ENCODE measurements at places on chromosomes 3 and 15.

GRCh38 chr3:9101286-9101685 lies 138.0 kb upstream of the RAD18 start:
- peak; percentile 81 for DNase-seq

GRCh38 chr3:10253731-10254130 lies 5.5 kb downstream of the TATDN2 start:
- DNase-seq: no peak

DNA sequence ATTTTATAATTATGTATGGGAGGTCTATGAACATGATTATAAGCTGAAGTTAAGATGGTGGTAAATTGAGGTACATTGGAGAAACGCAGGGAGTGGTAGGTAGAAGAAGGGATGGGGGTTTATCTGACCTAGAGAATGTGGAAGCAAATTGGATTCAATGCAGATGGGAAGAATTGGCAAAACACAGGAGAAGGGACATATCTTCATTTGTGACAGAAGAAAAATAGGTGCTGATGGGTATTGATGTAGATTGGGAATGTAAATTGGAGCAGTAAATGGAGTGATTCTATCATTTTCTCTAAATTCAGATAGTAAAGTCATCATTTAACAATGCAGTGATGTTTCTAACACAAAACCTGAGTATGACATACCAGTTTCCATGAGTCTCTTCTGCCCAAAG lies 39.7 kb upstream of the AADAC start:
- no peak for DNase-seq

DNA sequence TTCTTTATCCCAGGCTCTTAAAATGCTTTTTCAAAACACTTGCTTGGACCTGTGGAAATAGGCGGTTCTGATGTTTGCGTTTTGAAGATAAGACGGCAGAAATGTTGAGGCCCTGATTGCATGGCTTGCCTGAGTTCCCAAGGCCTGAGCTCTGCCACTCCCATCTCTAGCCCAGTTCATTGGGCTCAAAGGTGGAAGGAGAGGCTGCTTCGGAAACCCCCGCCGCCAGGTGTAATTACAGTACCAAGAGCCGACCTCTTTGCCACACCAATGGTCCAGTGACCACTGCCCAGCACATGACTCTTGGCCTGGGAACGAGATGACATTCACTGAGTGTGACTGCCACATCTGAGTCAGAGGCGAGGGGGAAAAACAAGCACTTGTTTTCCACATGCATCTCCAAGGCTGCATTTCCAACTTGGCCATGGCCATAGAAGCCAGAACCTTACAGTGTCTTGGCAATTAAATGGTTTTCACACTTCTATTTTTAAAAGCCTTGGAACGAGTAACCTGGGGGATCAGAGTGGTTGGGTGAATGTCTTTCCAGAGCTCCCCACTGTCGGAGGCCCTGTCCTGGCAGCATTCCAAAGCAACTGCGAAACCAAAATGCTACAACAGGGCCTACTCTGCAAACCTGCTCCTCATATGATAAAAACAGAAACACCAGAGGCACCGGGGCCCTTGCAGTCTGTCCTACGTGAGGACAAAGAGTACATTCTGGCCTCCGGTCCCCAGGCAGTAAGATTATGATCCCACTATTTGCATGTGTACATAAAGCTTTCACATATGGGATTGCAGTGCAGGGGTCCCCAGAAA lies 63.8 kb upstream of the CGNL1 start:
- no peak for DNase-seq

DNA sequence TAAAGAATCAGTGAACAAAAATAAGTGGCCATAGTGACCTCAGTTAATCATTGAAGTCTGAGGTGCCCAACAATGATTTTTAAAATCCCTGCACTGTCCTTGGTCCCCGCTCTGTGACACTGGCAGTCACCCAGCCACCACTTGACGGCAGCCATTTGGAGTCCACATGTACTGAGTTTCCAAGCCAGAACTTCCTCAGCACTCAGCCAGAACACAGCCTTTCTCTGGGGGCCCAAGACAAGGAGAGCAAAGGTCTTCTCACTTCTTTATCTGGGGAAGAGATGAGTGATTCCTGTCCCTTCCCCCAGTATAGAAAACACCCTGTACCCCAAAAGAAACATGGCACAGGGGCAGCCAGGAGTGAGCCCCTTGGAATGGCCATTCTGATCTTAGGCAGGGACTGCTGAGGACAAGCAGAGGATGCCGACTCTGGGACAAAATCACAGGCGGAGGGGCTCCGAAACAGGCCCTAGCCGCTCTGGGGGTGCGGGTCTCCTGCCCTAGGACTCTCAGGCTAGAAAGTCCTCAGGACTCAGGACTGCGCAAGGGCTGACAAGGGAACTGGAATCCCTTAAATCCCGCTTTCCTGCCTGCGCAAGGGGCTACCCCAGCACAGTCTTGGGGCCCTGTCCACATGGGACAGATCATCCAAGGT lies 12.8 kb downstream of the PAK6 start:
- no peak for DNase-seq

Data from H9 (cell line).